ENCODE measurements at places on chromosomes 13 and 19.

- no peak for DNase-seq
These were observed 6.1 kb downstream of the WDFY2 start for GRCh38 chr13:51590231-51590970.

DNA sequence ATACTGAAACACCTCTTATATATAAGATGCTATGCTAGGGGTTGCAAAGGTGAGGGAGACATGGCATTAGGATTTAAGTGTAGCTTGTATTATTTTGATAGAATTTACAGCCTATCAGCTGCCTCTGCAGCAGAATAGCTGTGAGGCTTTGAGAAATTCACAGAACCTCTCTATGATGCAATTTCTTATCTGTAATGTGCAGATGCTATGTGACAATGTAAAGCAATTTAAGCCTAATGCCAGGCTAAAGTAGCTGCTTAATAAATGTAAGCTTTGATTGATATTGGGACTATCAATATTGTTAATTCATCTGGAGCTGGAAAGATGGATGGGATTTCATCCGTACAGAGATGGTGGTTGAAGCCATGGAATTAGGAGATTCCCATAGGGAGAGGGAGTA lies 1.6 kb downstream of the ADGRE3 start:
- DNase-seq = no peak

DNA sequence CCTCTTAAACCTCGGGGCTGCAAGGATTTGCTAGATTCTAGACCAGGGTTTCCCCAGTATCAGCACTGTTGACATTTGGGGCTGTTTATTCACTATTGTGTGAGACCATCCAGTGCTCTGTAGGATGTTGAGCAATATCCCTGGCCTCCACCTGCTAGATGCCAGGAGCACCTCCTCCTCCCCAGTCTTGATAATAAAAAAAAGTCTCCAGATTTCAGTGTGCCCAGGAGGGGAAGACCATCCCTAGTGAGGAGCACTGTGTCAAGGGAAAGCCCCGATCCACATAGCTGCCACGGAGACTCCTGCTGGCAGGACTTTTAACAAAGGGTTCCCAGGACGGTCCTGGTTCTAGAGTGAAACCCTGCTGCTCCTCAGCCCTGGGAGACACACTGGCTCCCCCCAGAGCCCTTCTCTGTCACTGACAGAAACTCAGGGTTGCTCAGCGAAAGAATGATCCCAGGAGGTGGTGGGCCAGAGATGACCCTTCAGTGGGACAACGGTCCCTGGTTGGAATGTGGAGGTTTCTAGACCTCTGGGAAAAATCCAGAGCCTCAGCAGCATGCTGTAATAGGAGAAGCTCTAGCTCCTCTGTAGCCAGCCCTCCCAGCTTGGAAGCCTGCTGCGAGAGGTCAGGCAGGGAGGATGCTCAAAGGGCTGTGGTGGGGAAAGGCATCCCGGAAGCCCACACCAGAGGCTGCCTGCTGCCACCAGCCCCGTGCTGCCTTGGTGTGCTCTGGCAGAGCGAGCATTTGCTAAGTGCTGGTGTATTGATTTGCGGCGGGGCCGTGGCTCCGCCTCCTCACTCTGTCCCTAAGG lies 20.3 kb downstream of the LYL1 start:
- DNase-seq = no peak

DNA sequence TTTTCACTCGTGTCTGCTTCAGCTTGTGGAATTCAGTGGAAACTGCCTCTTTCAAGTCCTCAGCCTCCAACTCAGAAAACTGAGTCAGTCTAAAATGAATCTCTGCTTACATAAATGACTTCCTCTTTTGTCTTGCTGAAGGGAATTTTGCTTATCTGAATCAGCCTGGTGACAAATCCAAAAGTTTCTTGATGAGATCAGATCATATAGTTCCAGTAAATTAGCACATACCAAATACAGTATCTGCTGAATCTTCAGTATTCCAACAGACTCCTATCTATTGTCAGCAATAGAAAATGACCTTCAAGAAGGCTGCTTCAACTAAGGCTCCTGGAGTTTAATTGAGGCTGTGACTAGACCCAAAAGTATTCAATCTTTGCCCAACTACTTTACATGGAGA lies 290.0 kb downstream of the MZT1 start:
- no peak for DNase-seq

DNA sequence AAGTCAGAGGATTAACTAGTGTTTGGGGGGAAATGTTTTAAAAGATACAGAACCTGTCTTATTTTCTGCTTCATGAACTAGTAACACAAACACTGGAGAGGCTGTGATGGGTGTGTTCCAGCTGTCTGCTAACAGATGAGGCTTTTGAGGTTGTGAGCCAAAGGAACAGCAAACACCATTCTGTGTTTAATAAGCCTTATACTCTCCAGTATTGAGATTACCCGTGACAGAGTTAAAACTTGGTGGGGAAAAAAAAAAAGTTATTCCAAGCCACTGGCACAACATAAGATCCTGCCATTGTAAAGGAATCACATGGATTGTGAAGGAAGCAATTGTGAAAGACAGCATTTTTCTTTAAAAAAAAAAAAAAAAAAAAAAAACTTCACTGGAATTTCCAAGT lies 48.4 kb downstream of the KCTD12 start:
- DNase-seq = no peak

DNA sequence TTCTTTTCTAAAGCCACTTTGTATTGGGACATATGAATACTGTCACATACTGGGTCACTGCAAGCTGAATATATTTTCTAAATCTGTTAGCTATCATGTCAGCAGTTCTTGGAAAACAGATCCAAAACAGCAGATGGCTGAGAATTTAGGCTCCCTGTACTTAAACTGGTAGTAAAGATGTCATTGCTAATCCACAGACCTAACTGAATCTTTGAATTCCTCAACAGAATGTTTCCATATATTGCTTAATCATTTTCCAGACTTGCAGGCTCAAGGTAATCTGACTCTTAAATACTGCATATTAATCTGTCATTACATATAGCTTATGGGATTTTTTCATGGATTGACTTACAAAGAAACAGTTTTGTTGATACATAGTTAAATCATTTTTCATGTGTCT lies 639.0 kb upstream of the KLHL1 start:
- no peak for DNase-seq

DNA sequence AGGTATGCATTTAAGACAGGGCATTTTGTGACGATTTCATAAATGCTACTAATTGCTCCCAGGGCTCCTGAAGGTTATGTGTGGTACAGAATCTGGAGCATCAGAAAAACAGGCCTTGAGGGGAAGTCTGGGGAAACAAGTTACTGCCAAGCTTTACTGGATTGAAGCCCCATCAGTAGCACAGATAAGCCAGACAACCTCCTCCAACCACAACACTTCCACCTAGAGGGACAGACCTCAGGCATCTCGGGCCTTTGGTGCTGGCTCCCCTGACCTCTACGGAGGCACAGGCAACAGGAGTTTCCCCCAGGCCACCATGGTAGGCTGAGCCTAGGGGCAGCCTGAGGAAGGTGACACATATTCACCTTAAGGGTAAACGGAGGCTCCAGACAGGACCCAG lies 54.1 kb downstream of the ABCC4 start:
- DNase-seq = no peak

DNA sequence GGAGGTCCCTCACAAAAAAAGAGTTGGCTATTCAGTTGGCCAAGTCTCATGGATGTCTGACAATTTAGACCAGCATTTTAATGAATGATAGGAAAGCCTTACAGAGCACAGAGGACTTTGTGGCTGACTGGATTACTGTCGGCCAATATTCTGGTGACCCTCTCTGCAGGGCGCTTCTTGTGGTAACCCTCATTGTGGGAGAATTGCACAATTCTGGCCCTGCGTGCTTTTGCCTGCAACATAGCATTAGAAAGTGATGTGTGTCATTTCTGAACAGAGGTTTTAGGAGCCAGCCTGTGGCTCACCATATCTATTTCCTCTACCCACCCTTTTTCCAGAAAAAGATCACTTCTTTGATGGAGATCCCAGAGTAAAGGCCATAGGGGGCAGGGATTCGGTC lies 71.4 kb downstream of the EFNB2 start:
- no peak for DNase-seq

- DNase-seq = no peak
These were observed 1505.1 kb upstream of the SLC10A2 start for GRCh38 chr13:104571161-104571892.

GRCh38 chr19:33456076-33456844 lies 65.3 kb downstream of the PEPD start:
- DNase-seq = no peak

DNA sequence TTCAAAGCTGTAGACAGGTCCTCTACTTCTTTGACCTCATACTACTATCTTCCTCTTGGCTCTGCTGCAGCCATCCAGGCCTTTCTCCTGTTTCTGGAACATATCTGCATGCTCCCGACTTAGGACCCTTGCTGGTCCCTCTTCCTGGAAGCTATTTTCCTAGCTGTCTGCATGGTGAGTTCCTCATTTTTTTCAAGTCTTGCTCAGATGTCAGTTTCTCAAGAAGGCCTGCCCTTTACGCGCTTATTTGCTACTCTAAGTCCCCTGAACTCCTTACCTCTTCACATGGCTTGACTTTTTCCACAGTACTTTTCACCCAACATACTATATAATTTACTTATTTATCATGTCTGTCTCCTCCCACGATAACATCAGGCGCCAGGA lies 31.4 kb downstream of the DNAJC3 start:
- no peak for DNase-seq

DNA sequence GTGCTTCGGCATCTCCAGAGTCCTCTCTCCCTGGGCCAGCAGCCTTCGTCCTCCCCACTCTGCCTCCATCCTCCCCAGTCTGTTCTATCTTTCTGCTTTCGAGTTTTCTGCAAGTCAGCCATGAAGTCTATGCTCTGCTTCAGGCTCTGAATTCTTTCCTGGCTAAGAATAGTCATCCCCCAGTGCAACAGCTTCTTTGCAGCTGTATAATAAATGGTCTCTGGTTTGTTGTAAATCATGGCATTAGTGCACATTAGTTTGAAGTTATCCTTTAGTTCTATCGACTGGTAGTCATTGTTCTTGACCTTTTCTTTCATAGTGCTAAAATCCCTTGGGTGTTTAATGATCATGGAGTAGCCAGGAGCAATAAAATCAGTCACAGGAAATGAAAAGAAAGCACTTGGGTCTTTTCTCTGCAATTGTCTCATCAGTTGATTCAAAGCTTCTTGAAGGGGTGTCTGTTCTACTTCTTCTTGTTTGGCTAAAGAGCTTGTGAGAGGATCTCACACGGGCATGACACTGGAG lies 46.2 kb upstream of the SOX21 start:
- DNase-seq = no peak

- DNase-seq = no peak
These were observed 155.0 kb downstream of the POSTN start for GRCh38 chr13:37443538-37443937.

DNA sequence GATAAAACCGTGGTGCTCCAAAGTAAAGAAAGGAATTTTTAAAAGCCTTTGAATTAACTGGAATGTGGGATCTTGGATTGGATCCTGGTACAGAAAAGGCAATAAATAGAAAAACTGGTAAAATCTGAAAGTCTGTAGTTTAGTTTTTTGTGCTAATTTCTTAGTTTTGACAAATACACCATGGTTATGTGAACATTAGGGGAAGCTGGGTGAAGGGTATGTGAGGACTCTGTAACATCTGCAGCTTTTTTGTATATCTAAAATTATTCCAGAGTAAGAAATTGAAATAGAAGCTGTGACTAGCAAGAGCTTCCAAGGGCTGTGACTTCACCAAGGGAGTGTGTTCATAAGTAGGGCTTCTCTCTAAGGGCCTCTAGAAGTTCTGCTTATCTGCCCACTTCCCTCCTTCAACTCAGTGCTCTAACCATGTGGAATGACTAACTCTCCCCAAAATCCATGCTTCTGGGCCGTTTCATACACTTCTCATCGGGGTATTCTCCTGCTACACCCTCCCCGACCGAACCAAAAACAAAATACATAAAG lies 26.5 kb downstream of the ARHGAP35 start:
- DNase-seq = no peak

DNA sequence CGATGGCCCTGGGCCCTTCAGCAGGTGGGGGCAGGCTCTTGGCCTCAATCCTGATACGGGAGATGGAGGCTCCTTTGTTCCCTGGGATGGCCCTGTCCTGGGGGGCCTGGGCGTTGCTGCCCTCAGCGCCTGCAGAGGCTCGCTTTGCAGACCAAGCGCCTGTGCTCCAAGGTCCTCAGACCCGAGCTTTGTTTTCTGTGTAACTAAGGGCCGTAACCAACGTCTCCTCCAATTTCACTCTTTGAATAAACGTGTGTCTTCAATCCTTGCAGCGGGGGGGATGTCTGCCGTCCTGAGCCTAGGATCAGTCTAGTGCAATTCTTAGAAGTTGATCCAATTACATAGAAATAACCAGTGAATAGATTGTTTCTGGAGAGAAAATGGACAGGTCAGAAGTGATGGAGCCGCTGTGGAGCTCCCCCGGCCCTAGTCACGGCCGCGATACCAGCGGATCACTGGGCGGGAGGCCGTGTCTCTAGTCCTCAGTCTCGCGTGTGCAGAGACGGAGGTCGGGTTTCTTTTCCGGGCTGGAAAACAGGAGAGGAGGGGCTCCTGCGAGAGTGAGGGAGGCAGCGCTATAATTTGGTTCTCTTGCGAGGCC lies 5.3 kb downstream of the PTBP1 start:
- no peak for DNase-seq

DNA sequence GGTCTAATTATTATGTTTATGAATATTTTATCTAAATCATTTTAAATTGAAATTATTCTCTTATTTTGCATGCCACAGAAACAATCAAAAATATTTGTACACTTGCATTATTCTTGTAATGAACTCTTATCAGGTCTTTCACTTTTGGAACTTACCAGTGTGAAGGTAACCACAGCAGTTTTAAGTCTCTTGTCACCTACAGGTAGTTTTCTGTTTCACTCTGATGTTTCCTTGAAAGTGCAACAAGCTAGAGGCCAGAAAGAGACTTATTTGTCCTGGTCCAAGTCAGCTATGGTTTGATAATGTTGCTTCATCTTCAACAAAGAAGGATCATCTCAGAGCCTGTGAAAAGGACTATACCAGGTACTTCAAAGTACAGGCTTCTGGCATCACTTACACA lies 133.4 kb upstream of the NBEA start:
- DNase-seq = no peak

GRCh38 chr19:42200116-42200715 lies 17.3 kb downstream of the DEDD2 start:
- DNase-seq = no peak

- no peak for DNase-seq
These were observed 21.5 kb upstream of the GARRE1 start for GRCh38 chr19:34232566-34233481.

DNA sequence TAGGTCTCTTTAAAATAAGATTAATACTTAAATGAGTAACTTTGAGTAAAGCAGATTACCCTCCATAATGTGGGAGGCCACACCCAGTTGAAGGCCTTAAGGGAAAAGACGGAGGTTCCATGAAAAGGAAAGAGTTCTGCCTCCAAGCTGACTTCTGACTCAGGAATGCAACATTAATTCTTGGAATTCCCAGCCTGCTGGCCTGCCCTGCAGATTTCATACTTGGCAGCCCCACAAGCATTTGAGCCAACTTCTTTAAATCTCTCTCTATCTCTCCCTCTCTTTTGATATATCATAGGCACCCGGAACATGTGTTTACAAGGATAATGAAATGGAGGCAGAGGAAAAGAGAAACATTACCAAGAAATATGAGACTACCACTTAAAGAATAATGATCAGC lies 902.3 kb upstream of the MIR17HG start:
- DNase-seq = no peak

- no peak for DNase-seq
These were observed 322.6 kb upstream of the PCDH20 start for GRCh38 chr13:61738236-61738750.

- DNase-seq = no peak
These were observed 15.0 kb downstream of the NUFIP1 start for GRCh38 chr13:44974056-44974793.

Data from activated T-helper 2 cell treated with anti-CD3 and anti-CD28 coated beads, Interferon-gamma antibody, Interleukin-2, Interleukin-4, amounts not matched to agents 10 μg/mL and 5 μg/mL and 100 μg/mL, durations not matched to agents 14 hours and 24 hours and 36 hours (primary cell).